ENCODE measurements at places on chromosomes 3 and 15. TPM values are rescaled to one million over a fixed set of nuclear protein-coding genes. Genes with fewer than 3 reads are reported as not detected.

- no peak for DNase-seq
Observed at GRCh38 chr3:48558493-48559134, 2.0 kb upstream of the PFKFB4 start.

- no peak for DNase-seq
Observed at GRCh38 chr3:189718215-189718614, 87.0 kb downstream of the TP63 start.

DNA sequence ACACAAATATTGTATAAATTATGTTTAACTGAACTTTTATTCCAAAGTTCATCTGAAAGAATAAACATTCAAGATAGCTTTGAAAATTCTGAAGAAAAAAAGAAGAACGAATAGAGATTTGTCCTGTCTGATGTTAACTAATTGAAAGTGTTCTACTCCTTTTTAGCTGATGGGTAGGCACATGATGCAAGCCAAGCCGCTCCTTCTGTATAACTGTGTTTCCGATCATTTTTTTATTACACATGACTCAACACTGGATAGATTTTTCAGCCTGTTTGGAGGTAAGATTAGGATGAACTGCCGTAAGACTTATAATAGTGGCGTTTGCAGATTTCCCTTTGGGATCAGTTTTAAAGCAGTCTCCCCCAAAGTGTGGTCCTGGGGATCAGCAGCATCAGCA is 19.0 kb downstream of the NSUN3 start:
- DNase-seq, result no peak

DNA sequence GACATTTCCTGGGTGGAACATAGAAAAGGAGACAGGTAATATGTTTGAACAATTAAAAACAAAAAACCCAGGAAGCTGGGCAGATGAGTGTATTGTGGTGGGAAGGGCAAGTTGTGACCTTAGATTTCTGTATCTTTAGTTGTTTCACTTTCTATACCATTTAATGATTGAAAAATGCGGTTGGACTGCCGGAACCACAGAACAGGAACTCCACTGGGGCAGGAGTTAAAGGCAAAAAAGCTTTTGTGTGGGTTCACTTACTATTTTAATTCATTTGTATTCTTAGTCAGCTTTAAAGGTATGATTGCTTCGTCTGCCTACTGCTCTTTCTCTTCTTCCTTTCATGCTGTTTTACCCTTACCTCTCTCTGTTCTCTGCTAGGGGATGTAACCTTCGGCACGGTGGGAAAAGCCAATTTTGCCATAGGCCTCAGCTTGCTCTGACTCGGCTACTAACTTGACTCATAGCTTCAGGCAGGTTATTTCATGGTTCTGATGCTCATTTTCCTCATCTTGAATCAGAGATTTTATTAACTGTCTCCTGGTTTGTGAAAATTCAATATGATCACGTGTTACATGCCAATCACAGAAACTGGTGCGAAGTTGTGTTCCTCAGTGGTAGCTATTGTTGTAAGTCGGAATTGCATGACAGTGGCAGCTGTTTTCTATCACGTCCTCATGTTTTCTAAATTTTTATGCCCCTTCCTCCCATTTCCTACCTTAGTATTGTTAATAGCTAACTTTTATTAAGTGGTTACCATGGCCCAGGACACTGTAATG is 1.6 kb upstream of the MCTP2 start:
- no peak for DNase-seq

- no peak for DNase-seq
Observed at GRCh38 chr15:89888214-89888804, 5.5 kb downstream of the AP3S2 start.

DNA sequence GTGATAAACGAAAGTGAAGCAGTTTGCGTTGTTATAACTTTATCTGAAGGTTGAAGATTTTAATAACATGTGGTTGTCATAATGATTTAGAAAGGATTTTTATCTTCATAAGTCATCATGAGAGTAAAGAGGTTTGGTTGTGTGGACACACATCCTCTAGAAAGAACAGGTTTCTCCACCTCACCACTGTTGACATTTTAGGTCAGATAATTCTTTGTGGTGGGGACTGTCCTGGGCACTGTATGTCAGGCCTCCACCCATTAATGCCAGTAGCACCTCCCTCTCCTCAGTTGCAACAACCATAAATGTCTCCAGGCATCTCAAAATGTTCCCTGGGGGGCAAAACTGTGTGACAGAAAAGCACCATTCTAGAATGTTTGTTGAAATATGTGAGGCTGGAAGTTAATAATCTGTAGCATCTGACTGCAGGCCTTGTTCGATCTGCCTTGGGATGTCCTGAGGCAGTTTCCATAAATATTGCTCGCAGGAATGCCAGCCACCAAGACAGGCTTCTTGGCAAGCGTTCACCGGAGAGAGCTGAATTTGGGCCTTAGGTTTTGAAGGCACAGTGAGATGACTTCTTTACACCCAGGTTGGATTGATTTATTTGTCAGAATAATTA is 100.1 kb downstream of the ADAMTSL3 start:
- DNase-seq, result no peak

DNA sequence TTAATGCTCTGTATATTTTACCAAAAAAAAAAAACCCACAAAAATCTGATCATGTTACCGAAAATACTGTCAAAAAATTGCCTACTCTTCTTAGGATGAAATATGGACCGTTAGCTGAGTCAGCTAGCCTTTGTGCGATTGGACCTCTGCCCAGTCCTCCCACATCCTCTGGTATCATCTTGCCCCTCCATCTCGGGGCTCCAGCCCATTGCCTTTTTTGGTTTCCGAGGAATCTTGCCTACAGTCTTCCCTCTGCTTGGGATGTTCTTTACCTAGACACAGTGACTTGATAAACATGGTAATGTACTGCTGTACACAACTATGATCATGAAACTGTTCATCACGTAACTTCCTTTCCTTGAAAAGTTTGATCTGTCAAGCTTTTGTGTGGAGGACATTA is 371.4 kb downstream of the SV2B start:
- DNase-seq, result no peak

DNA sequence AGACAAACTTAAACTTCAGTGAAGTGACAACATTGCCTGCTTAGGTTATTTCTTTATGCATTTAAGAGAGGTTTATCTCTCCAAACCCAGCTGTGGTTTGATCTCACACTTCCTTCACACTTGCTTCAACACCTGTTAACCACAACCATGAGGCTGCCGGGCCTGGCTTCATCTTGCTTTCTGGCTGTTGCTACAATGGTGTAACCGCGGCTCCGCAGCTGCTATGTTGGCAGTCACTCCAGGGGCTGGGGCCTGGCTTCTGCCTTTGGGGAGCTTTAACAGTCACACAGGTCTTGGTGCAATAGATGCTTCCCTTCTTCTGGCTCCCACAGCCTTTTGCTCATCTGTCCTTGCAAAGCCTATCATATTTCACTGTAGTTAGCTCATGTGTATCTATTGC is 72.9 kb upstream of the MNS1 start:
- no peak for DNase-seq

DNA sequence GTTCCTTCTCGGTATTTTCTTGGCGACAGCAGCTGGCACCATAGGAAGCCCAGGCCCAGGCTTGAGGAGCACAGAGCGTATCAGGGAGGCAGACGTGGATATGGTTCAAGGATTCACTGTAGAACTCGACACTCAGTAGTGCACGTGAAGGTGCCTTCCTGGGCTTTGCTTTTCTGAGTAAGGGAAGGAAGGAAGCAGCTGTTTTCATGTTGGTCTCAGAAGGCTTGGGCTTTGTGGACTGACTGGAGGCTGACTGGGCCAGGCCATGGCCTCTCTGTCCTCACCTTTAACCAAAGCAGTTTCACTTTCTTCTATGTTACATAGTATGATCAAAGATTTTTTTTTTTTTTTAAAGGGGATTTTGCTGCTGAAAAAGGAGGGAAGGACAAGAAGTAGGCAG is 6.9 kb upstream of the GHRL start:
- DNase-seq, result no peak

STRIT1 gene
- not detected for total RNA-seq

MINAR1 gene
- 0.43 TPM for total RNA-seq

SPTSSB gene
- 1.1 TPM for total RNA-seq

GOLGA8A gene
- total RNA-seq, result 17.8 TPM

ESYT3 gene
- 0.12 TPM for total RNA-seq

All from left colon (tissue), 2 donors.